ENCODE measurements at places on chromosomes 5 and 9. TPM values are rescaled to one million over a fixed set of nuclear protein-coding genes. Genes with fewer than 3 reads are reported as not detected.
A peak's percentile ranks its signal among the peaks of the same experiment; 100 is the strongest.

GRCh38 chr5:103060424-103060954, 59.4 kb downstream of the GIN1 start:
- DNase-seq: no peak

- DNase-seq: no peak
These were observed 187.7 kb downstream of the PIK3R1 start for GRCh38 chr5:68403301-68403700.

- DNase-seq: no peak
These were observed 287.3 kb upstream of the NUDT12 start for GRCh38 chr5:103849934-103850333.

GRCh38 chr9:33144551-33144950, 22.6 kb downstream of the B4GALT1 start:
- no peak for DNase-seq

DNA sequence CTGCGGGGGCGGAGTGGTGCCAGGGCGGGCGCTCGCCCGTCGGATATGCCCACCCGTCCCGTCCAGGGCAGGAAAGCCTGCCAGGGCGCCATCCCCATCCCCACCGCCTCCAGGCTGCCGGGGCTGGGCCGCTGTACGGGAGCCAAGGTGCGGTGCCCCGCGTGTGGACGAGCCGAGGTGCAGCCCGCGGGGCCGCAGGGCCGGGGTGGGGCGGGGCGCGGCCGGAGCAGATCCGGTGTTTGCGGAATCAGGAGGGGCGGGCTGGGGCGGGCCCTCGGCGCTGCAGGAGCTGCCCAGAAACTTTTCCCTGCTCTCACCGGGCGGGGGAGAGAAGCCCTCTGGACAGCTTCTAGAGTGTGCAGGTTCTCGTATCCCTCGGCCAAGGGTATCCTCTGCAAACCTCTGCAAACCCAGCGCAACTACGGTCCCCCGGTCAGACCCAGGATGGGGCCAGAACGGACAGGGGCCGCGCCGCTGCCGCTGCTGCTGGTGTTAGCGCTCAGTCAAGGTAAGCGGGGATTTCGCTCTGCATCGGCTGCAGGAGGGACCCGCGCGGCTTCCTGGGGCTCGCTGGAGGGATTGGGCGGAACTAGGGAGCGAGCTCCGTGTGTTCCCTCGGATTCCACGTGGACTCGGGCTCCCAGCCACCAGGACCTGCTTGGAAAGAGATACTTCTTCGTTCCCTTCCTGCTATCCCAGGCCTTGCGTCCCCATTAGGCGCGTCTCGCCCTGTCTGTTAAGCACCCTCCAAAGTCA, at the start of gene ITGA2:
TSS of gene ITGA2 (plus strand) at position 328 of the 756 bp plus-strand sequence. CDS start at position 445, 117 bp downstream.
- DNase-seq: peak; percentile 83

DNA sequence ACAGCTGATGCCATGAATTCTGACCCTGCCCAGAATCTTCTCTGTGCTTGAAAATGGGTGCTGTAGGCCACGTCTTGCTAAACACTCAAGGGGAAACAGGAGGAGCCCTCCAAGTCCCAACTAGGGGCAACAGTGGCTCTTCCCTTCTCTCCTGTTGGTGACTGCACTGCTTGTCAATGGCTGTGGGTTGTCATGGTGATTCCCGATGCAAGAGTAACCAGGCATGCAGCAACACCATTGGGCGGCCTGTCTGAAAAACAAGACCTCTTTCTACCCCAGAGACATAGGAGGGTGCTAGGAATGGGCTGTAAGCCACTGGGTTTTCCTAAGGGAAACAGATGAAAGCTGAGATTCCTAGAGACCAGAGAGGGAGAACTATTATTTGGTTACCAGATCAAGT, 201.7 kb upstream of the PANK3 start:
- DNase-seq: no peak

DNA sequence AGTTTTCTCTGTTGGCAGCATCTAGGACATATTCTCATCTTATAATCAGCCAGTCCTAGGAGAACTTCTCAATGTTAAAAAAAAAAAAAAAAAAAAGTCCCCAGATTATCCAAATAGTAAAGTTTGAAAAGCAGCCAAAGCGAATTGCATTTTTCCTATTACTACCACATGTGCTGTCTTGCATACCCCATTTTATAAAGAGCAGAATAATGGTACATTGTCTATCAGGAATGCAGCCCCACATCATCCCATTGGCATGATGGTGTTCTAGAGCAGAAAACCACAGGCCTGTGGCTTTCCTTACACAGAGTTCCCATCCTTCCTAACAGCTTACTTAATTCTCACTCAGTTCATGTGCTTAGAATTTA, 381.6 kb downstream of the TMEM38B start:
- DNase-seq: no peak

DNA sequence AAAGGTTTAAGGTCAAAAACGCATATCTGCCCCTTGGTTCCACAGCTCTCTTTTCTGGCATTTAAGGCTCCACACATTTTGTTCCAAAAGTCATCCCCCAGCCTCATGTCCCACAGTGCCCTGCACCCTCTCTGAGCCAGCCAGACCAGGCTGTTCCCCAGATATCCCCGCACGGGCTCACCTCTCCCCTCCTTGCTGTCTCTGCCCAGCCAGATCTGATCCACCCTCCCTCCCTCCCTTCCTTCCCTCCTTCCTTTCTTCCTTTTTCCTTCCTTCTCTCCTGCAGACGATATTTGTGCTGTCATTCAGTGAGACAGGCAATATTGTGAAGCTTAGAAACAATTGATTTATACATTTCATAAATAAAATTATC, 37.0 kb downstream of the DUSP1 start:
- DNase-seq: no peak

DNA sequence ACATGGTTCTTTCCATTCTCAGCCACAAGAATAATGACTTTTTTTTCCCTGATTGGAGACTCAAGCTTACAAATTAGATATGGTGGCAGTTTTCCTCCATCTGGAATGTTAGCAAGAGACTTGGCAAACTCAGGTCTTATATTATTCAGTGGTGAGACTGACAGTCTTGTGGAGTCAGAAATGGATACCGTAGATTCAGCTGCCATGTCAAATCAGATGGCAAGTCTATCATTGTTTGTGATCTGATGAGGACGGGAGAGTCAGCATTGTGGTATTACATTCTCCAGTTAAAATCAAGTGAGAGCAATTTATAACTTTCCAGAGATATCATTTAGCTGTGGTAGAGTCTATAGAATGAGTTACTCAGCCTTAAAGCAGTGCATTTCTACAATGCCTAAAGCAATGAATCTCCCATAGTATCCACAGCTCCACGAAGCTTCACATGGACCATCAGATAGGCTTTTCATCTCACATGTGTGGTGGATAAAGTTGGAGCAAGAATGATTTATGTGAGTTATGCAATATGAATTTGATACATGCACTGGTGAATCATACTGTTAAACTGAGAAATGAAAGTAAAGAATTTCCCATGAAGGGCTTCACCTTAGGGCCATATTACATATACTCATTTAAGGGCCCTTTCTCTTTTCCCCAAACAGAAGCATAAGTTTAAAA, 430.6 kb downstream of the ZNF608 start:
- no peak for DNase-seq

DNA sequence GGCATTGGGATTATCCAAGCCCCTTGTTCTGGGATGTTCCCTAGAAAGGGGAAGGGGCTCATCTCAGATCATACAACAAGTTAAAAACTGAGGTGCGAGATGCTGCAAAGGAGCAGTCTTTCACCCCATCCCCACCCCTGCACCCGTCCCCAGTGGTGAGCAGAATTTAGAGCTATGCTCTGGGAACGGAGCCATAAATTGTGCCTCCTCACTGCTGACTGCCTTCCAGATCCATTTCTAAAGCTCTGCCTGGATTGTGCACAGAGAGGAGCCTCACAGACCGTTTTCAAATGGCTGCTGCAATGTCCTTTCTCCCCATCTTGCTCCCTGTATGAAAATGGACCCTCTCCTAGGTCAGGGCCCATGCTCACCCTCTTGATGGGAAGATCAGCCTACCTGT, 8.3 kb downstream of the SLC25A48 start:
- DNase-seq: no peak

- DNase-seq: no peak
These were observed 217.4 kb downstream of the DMRT2 start for GRCh38 chr9:1267581-1267980.

- no peak for DNase-seq
These were observed 167.5 kb downstream of the NMUR2 start for GRCh38 chr5:152237531-152237930.

- no peak for DNase-seq
These were observed 39.3 kb upstream of the VDAC1 start for GRCh38 chr5:134043793-134044792.

DNA sequence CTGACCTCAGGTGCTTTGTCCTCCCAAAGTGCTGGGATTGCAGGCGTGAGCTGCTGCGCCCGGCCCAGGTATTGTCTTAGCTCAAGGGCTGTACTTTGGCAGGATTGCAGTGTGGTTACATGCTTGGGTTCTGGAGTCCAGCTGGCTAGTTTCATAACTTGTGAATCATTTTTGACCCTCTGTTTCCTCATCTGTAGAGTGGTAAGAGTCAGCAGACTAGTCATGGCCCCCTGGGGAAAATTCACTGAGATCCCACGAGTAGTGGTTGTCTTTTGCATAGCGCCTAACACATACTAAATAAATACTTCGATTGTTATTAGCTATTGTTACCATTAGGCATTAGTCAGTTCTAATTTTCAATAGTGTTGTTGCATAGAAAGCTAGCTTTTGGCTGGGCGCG, 14.3 kb downstream of the PTPA start:
- no peak for DNase-seq

DNA sequence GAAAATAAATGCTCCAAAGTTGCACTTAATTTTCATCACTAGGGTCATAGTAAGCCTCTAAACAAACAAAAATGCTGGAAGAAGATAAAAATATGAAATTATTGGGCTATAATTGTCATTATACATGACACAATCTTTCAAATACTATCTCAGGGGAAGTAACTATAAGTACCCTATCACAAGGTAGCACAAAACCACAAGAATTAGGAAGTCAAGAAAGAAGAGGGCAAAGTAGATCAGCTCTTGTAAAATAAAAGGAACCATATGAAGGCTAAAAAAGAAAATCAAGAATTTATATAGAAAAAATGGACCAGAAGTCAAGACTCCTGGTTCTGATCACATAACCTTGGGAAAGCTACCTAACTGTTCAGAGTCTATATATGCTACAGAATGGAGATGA, 48.1 kb downstream of the DIAPH1 start:
- no peak for DNase-seq

DNA sequence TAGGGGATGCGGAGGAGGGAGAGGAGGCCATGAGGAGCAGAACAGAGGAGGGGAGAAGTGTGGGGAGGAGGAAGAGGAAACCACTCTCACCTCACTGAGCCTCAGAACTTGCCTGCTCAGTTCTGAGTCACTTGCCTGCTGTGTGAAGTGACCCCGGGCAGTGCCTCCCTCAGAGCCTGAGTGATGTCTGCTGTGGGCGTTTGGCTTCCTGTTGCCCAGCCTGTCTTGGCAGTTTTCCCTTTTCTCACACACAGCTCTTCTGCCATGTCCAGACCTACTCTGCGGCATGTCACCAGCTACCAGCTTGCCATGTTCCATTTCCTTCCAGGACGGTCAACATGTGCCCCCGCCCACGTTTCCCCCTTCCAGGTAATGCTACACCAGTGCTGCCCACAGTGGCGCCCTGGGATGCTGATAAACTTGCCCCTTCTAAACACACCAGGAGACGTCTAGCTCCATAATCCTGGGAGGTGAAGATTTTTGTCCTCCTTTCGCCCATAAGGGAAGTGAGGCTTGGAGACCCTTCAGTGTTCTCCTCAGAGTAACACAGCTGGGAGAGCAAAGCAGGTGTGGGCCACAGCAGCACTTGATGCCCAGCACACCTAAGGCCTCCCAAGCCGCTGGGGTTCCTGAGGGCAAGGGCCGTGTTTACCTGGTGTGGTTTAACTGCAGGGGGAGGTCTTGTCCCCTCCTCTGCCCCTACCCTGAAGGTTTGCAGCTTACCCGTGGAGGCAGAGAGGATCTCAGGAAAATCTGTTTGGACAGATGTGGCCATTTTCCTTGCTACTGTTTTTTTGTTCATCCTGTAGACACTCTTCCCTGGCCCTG, 63.8 kb upstream of the RNF130 start:
- DNase-seq: peak; percentile 67

DNA sequence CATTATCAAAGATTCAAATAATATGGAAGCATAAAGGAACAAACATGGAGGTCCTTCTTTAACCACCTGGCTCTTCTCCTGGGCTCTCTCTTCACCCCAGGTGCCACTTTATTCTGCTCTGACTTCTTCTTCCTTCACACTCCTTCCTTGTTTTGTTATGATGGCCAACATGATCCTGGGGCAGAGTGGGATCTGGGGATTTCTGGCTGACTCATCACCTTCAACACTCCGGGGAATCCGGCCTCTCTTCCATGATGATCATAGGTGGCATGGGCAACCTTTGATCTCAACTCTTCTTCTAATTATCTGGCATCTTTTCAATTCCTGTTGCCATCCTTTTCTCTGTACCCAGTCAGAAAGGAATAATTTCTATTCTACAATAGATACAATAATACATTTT, 62.1 kb upstream of the TRPC7 start:
- DNase-seq: no peak

The FGF10 gene
- total RNA-seq: not detected

The PRDM9 gene
- not detected for total RNA-seq

The FBXL7 gene
- total RNA-seq: not detected

The NPR3 gene
- total RNA-seq: not detected

The CCNO gene
- total RNA-seq: not detected

The DMRT3 gene
- not detected for total RNA-seq

The SH3PXD2B gene
- 0.19 TPM for total RNA-seq

The ADAMTS2 gene
- total RNA-seq: not detected

The GCNT4 gene
- total RNA-seq: 0.70 TPM

The SYK gene
- total RNA-seq: 0.05 TPM

The GABRB2 gene
- total RNA-seq: not detected

The SDHA gene
- 150 TPM for total RNA-seq

The PRXL2C gene
- total RNA-seq: 9.8 TPM

Data from activated CD4-positive, alpha-beta T cell treated with anti-CD3 and anti-CD28 coated beads, Interleukin-2, amount 10 ng/mL, durations not matched to agents 24 days and 14 days (primary cell).